Psoas muscle (tissue), 8 donors: ENCODE measurements at places on chromosomes 11 and 22. TPM values are rescaled to one million over a fixed set of nuclear protein-coding genes. Genes with fewer than 3 reads are reported as not detected.

NFAM1 gene
- total RNA-seq: 0.51 TPM

GRCh38 chr11:10503221-10503620, 37.8 kb downstream of the RNF141 start:
- DNase-seq: no peak

GRCh38 chr11:70788248-70789022, 390.1 kb downstream of the CTTN start:
- DNase-seq: no peak

DNA sequence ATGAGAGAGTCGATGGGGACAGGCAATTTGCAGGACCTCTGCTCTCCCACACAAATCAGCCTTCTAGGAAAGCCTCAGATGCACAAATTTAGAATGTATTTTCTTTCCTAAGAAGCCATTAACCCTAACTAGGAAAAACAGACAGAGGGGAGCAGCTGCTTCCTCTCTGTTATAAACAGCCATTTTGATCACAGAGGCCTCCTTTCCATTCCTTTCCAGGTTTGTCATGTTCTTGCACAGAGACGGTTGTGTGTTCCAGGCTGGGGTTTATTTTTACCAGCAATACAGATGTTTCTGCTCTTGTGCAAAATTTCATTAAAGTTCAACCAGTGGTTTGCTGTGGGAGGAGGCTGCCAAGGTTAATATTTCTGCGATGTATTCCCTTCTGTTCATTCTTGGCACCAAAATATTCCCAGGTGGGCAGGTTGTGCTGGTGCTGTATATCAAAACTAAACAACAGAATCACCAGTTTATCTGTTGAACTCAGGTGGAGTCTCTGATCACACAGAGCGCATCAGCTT, 90.2 kb downstream of the NAV2 start:
- no peak for DNase-seq

CADM1 gene
- total RNA-seq: 10.1 TPM

CARNS1 gene
- total RNA-seq: 11.6 TPM

DNA sequence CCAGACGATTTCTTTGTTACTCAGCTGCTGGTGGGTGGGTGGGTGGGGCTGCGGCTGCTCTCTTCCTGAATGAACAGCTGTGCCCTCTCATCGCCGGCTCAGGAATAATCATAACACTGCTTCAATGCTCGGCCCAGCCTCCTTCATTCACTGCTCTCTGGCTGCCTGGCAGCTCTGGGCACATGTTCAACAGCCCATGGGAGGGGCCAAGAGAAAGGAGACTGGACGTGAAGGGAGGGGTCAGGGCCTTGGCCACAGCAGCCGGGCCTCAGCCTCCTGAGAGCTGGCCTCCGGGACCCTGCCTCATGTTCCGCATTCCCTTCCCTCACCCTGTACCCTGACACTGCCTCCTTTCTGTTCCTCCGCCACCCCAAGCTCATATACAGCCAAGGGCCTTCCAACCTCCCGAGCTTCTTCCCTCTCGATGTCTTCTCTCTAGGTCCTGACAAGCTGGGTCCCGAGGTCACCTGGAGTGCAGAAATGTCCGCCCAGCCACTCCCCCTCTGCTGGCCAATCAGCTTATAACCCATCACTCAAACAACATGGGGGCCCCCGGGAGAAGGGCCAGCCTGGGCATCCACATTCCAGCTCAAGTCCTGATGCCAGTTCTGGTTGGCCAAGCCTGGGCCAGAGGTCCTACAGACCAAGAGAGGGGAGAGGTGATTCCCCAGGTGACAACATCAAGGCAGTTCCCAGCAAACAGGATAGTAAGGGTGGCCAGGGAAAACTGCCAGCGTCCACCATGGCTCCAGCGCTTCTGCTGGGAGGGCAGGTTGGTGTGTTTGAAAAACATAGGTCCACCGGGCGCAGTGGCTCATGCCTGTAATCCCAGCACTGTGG, 3.2 kb upstream of the CSDC2 start:
- DNase-seq: no peak

DNA sequence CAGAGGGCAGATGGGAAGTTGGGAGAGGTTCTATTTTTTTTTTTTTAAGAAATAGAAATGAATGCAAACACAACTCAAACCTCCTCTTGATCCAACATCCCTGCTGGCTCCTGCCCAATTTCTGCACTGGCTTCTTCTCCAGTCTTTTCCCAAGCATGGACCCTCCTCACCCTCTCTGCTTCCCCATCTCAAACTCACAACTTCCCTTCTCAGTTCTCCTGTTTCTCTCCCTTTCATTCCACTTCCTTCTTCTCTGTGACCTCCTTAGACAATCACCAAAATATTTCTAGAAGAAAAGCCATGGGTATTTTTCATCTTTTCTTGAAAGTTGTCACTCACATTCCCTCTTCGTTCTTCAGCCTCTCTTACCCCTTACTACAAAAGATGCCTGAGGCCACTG, 85.2 kb upstream of the VPREB1 start:
- DNase-seq: no peak

DNA sequence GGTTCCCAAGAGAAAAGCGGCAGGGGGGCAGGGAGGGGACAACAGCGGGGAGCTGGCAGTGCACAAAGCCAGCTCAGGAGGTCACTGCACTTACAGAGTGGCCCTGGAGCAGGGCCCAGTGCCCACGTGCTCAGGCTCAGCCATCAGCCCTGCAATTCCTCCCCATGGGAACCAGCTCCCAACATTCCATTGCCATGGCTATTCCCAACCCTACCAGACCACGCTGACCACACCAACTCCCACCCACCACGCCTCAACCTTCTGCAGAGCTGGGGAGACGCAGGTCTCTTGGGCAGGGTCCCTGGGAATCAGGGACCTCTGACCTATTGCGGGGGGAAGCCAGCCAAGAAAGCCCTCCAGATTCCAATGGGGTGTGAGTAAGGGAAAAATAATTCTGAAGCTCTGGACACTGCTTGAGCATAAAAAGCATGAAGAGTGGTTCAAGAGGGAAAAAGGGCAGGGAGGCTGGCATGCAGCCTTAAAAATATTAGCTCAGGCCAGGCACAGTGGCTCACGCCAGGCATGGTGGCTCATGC, 38.3 kb upstream of the TFIP11 start:
- DNase-seq: peak; percentile 62

MISFA gene
- total RNA-seq: 3.1 TPM

GRK2 gene
- total RNA-seq: 45.8 TPM

DNA sequence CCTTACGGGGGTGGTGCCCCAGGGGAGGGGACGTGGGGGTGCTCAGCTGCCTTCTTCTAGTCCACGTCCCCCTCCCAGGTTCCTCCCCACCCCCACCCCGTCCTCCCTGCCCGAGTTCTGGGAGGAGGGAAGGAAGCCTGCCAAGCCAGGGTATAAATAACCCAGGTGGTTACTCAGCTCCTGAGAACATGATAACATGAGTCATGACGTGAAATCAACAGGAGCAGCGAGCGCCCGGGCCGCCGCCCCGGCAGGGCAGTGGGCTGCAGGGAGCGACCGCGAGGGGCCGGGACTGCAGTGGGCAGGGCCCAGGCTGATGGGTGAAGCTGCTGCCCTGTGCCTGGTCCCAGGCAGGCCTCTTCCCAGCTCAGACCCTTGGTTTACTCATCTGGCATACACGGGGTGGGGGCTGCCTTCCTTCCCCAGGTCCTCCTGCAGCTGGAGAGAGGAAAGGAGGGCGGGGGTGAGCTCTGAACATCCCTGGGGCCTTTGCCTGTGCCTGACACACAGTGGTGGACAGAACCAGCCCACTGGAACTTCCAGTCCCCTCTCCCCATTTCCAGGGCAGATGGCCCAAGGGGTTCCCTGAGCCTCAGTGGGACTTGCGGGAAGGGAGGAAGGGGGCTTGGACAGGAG, 8.8 kb upstream of the PDGFB start:
- peak; percentile 73 for DNase-seq

DNA sequence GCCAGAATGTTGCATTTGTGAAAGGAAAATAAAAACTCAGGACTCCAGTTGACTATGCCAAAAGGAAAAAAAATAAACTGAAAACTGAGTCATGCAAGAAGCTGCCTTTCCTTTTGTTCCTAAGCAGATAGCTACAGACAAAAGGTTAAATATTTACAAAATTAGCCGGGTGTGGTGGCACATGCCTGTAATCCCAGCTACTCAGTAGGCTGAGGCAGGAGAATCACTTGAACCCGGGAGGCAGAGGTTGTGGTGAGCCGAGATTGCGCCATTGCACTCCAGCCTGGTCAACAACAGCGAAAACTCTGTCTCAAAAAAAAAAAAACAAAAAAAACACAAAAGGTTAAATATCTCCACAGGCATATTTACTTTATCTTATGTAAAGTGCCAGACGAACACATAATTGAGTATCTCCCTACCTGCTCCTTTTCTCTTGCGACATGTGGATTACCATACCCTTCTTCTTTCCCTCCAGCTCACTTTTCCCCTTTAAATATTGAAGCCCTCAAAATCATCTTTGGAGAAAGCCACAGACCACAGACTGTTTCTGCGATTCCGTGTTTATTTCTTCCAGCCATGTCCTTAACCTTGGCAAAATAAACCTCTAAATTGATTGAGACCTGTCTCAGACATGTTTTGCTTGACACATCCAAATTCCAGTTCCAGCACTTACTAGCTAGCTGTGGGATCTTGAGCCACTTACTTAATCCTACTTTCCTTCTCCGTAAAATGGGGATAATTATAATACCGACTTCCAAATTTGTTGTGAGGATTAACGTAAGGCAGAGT, 2.3 kb upstream of the SMPD1 start:
- no peak for DNase-seq
